ENCODE measurements at places on chromosomes 16 and 17.

DNA sequence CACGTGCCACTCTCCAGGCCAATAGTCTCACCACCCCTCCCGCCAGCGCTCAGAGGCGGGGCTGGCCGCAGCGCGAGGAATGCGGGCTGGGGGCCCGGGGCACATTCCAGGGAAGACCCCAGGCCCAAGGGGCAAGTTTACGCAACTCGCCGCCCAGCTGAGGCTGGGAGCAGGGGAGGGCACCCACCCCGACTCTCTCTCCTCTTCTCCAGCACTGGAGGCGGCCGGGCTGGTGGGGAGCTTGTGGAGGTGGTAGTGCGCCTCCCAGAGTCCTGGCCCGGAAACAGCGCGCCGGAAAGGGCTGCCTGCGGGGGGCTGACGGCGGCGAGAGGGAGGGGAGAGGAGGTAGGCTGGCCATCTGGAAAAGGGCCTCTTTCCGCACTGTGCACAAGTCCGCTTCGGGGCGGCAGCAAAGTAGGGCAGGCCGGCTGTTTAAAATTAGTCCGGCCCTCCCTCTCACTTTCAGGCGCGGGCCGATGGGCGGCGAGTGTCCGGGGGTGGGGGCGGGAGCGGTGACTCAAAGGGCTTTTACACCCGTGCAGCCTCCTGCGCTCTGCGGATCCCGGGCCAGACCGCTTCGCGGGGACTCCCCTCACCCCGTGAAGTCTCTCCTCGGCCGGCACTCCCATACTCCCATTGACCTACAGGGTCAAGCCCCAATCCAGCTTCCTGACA is 1.1 kb downstream of the FHOD1 start:
- peak; percentile 87 for DNase-seq

DNA sequence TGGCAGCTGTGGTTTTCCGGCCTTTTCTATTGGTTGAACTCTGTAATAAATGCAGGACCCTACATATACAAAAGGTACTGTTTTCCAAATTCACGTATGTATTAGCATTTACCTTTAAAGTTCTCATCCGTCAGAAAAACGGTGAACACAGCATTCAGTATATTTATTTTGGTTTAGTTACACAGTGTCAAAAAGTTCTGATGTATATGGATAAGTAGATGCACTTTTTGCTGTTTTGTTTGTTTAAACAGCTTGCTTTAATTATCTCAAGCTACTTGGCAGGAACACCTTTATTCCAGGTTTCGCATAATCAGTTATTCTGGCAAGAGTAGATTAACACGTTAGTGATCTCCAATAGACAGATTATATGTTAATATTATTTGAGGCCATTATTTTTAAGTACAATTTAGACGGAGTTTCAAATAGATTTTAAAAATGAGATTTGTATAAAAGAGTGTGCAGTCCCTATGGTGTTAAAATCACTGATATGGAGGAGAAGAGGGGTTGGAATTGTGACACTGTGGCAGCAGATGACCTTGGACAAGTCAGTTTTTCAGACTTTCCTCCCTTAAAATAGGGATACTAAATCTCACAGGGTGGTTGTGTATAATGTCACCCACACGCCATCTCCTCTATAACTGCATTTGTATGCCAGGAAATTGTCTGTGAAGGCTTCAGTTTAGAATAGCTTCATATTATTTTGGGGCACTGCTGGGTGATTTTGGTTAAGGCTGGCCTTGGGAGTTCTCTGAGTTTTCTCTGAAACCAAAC is 2.1 kb downstream of the HERPUD1 start:
- no peak for DNase-seq

DNA sequence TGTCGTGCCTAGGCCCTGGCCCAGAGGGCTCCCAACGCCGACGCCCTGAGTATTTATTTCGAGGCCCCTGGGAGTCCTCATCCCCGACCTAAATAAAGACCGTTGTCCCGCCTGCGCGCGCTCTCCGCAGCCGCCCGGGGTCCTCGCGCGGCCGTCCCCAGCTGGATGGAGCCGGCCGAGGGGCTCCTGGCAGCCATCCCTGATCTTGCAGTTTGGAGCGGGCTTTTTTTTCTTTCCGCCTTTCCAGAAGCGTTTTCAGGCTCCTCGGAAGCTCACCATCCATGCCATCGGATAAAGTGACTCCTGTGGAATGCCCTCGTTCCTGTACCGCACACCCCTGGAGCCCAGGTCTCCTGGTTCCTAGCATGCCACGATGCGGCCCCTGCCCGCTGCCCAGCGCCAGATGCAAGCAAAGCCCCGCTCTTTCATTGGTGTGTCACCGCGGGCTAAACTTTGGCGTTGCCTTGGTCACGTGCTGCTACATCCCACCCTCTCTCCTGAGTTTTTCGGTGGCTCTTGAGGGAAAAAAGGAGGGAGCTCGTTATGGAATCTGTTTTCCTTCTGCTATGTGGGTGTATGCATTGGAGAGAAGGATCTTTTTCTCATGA is 716 bp downstream of the TMEM94 start:
- peak; percentile 62 for DNase-seq

GRCh38 chr16:89759746-89760340 is 38.5 kb downstream of the ZNF276 start:
- DNase-seq = no peak

DNA sequence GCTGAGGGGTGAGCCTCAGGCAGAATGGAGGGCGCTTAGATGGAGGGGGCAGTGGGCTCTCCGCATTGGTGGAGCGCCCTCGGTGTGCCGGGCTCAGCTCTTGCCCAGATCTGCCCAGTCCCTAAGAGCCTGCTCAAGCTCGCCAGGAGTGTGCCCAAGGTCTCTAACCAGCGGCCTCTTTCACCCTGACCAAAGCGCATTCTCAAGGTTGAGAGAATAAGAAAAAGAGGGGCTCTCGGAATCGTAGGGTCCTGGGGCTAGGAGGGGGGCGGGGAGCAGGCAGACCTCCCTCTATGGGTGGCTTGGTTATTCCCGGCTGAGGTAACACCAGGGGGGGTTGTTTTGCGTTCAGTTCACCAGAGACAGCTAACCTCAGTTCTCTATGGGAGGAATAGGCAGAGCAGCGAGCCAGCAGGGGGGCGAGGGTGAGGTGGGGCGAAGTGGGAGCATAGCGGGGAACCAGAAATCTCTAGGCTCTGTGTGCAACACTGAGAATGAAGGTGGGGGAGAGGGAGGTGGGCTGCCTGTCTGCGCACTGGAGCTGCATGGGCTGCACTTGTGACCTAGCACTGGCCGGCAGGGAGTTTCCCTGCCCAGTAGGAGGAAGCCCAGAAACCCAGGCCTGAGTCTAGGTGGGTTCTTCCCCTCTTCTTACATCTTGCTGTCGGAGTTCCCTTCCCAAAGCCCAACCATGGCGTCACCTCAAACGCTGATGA is 3.0 kb downstream of the TMEM132E start:
- DNase-seq = no peak

DNA sequence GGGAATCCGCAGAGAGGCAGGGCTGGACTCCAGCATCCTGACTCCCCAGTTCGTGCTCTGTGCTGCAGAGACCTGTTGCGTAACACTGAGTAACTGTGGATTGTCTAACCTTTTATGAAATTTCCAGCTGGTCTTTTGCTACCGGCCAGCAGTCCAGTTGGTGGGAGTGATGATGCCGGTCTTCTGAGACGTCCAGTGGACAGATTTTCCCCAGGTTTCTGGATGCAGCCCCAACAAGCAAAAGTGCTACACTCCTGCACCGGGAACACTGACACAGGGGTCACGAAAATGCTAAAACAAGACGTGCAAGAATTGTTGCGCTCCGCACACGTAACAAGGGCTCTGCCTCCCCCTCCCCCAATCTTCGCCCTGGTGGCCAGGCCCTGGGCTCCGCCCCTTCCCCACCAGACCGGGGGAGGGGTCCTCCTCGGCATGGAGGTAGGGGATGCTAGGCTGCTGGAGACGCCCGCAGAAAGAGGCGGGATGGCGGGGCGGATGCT is 701 bp upstream of the MRC2 start:
- DNase-seq = peak; percentile 84

All from fibroblast of upper back skin (primary cell).